K562 (cell line): ENCODE measurements at places on chromosomes 1 and 21.

DNA sequence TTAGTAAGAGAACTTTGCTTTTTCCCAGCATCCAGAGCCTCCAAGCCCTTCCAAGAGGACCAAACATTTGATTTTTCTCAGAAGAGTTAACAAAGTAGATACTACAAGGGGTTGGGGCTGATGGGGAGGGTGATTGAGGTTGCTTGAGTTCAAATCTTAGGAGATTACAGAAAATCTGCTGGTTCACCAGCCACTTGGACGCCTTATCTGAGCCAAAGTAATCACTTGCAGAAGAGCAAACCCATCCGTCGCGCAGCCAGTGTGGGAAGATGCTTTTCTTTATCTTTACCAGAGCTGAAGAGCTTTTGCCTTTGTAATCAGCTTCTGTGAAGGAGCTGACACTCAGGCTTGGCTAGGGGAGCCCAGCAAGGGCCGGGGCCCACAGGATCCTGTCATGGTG lies 91.9 kb upstream of the CTTNBP2NL start:
- no peak for DNase-seq

GRCh38 chr1:198153103-198153502 lies 3.7 kb upstream of the NEK7 start:
- DNase-seq, result no peak

DNA sequence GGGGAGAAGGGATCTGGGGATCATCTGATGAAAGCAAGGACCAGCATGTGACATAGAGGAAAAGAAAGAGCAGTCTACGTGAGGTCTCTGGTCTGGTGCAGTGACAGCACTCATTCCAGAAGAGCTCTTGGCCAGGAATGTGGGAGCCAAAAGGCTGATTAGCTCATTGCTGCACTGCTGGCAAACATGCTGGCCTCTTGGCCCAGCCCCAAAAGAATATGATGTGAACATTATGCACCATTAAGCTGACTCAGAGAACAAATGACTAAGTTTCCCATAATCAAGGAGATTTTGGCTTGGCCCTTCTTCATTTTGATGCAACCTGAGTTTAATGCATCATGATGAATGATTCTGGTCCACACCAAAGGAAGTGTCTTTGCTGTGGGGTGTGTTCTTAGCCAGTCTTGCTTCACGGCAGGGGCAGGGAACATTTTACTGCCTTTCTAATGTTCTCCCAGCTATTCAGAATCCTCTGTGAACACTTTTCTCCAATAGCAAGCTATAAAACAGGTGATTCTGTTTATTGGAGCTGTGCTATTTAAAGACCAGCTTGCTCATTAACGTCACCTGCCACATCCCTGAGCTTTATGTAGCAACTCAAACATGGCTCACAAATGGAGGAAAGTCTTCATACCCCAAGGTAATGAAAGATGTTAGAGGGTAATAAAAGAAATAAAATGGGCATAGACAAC lies 55.1 kb downstream of the PCBP3 start:
- DNase-seq, result no peak

DNA sequence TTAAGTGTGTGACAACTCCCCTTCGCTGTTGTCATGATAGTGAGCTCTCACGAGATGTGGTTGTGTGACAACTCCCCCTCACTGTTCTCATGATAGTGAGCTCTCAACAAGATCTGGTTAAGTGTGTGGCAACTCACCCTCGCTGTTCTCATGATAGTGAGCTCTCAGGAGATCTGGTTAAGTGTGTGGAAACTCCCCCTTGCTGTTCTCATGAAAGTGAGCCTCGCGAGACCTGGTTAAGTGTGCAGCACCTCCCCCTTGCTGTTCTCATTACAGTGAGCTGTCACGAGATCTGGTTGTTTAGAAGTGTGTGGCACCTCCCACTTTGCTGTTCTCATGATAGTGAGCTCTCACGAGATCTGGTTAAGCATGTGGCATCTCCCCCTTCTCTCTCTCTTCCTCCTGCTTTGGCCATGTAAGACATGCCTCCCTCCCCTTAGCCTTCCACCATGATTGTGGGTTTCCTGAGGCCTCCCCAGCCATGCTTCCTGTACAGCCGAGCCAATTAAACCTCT lies 25.1 kb upstream of the LSS start:
- DNase-seq, result peak; percentile 49

GRCh38 chr21:15018382-15018781 lies 46.4 kb downstream of the NRIP1 start:
- DNase-seq, result no peak
